ENCODE measurements at places on chromosomes 5 and 9.

DNA sequence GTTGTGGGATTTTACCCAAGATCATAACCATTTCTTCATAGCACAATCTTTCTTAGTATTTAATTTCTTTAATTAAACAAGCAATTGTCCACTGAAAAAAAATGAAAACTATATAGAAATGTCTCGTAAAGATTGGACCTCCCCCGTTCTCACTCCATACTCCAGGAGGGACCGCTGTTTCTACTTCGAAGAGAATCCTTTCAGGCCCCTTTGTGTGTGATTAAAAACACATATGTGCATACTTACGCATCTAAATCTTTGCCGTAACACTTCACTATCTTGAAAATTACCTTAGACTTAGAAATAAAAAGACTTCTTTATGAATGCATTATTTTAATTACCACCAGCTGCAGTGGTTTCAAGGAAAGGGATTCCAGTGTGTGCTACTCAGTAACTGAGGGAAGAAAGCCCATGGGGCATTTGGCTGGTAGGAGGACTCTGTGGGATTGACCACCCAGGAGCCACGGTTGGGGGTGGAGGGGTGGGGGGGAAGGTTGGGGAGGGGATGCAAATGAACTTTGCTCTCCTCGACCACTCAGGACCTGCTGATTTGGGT, 209.1 kb downstream of the FAM114A2 start:
- no peak for DNase-seq

DNA sequence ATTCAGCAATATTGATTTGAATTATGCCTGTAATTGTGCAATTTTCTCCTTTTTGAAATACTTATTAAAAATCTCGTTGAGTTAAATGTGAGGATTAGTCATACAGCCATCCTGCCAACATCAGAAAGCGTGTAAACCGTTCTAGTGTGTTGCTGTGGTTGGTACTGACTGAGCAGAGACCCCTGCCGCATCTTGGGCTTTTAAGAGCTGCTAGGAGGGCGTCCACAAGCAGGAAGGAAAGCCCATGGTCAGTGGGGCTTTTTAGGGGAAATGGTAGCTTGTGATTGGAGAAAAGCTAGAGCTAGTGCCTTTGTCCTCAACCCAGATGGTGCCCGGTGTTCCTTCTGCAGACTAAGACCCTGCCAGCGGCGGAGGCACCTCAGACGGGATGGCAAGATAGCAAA, 1.3 kb downstream of the SDHA start:
- DNase-seq, result no peak

GRCh38 chr9:13284011-13284410, 4.5 kb upstream of the MPDZ start:
- no peak for DNase-seq

DNA sequence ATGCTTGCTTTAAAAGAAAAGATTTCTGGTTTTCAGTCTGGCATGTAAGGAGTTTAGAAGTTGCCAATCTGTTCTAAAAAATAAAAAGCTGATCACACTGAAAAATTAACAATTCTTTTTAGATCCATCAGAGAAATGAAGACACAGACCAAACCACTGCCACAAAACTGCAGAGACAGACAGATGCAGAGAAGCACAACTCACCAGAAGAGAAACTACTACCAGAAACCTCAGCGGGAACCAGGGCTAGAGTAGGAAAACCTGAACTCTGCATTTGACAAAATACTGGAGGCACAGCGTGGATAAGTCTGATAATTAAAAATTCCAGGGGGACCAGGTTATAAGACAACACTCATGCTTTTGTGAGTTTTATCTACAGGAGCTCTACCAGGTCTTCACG, 28.8 kb downstream of the FBXL17 start:
- no peak for DNase-seq

Data from smooth muscle cell of the brain vasculature (primary cell).